ENCODE measurements at places on chromosomes 6 and 20.

DNA sequence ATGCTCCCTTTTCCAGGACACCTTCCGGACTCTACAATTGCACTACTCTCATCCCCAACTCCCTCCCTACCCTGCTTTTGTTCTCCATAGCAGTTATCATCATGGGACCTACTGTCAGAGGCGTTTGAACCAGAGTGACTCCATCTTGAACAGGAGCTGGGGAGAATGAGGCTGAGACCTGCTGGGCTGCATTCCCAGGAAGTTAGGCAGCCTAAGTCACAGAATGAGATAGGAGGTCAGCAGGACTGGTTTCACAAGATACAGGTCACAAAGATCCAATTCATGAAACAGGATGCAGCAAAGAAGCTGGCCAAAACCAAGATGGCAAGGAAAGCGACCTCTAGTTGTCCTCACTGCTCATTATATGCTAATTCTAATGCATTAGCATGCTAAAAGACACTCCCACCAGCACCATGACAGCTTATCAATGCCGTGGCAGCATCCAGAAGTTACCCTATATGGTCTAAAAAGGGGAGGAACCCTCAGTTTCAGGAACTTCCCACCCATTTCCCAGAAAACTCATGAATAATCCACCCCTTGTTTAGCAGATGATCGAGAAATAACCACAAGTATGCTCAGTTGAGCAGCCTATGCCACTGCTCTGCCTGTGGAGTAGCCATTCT, 15.6 kb downstream of the SLC13A3 start:
- no peak for DNase-seq
- no peaks in the 10 kb centered on the region for H3K4me1 ChIP-seq
- no peaks in the 10 kb centered on the region for H3K36me3 ChIP-seq
- H3K4me3 ChIP-seq: no peak overlapping the region
- H3K27ac ChIP-seq: no peak overlapping the region

GRCh38 chr6:89200706-89201215, 16.4 kb downstream of the GABRR1 start:
- H3K4me1 ChIP-seq: no peaks in the 10 kb centered on the region
- no peak for DNase-seq
- peaks cover 2% of the 10 kb centered on the region for H3K27me3 ChIP-seq
- no peak overlapping the region for H3K27ac ChIP-seq
- H3K4me3 ChIP-seq: no peak overlapping the region

DNA sequence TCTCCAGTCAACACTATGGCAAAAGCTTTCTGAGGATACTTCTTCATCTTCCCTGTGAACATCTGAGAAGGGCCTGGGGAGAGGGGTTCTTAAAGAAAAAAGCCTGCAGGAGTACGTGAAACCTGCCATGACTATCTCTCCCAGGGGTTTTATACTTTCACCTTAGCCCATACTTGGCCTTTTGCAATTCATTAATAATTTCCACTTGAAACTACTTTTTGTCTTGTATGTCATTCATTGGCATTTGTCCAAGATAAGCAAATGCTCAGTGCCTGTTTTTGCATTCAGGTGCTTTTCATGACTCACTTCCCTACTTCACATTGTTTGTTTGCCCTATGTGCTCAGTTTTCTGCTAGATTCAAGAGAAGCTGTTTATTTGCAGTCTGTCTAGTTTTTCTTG, 580.3 kb upstream of the GJE1 start:
- no peaks in the 10 kb centered on the region for H3K36me3 ChIP-seq
- peak overlapping the region; percentile 69 for H3K27ac ChIP-seq
- H3K27me3 ChIP-seq: no peaks in the 10 kb centered on the region
- peak; percentile 84 for DNase-seq
- no peak overlapping the region for H3K4me3 ChIP-seq
- H3K4me1 ChIP-seq: no peaks in the 10 kb centered on the region

DNA sequence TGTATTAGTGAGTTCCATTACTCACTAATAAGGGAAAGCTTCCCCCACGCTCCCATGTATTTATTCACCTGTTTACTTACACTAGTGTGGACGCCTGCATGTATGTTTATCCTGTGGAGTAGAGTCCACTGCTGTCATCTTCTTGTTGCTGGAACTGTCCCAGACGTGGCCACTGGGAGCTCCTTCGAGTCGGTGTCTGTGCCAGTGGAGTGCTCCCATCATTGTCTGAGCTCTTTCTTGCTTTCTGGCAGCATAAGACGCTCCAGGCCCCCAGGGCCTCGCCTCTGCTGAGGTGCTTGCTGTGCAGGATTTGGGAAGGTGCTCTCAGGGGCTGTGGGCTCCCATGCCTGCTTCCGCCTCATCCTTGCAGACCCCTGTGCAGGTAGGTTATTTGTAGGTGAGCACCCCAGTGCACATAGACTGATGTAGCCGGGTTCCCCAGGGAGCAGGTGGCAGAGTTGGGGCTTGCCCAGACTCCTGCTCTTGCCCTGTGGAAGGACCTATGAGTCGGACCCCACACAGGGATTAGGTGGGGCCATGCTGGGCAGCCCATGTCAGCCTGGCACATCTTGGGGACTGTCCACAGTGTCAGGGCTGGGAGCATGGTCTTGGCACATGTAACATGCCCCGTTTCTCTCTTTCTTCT, 16.6 kb downstream of the PHACTR3 start:
- H3K27ac ChIP-seq: no peak overlapping the region
- 0 out of 2 replicates have a peak, but pooled peaks cover 2% of the 10 kb centered on the region for H3K27me3 ChIP-seq
- no peaks in the 10 kb centered on the region for H3K36me3 ChIP-seq
- no peaks in the 10 kb centered on the region for H3K4me1 ChIP-seq

GRCh38 chr6:37788259-37788658, 31.3 kb upstream of the ZFAND3 start:
- no peaks in the 10 kb centered on the region for H3K27me3 ChIP-seq
- no peak overlapping the region for H3K4me3 ChIP-seq
- no peak overlapping the region for H3K27ac ChIP-seq
- DNase-seq: no peak
- no peaks in the 10 kb centered on the region for H3K36me3 ChIP-seq
- peaks cover 7% of the 10 kb centered on the region for H3K4me1 ChIP-seq

- 0 out of 2 replicates have a peak, but pooled peaks cover 2% of the 10 kb centered on the region for H3K27me3 ChIP-seq
- no peaks in the 10 kb centered on the region for H3K36me3 ChIP-seq
- H3K27ac ChIP-seq: no peak within 1 kb of the TSS
Observed at GRCh38 chr20:45701873-45702272, at the start of gene WFDC13. TSS of gene WFDC13 (plus strand) at chr20:45702038. CDS start at chr20:45702124, 86 bp downstream.

DNA sequence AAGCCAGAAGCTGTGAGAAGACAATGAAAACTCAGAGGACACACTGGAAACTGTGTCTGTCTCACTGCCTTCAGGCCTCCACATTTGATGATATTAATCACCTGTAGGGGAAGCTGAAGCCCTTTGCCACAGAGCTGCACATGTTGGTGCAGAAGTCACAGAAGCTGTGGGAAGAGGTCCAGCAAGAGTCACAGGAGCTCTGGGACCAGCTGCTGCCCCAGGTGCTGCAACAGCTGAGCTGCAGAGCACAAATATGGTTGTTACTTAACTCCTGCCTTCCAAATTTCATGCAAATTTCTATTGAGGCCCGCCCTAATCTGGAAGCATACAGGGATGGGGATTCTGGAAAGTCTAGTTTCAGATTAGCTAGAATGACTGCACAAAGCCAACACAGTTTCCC, 169.3 kb downstream of the OGFRL1 start:
- H3K27me3 ChIP-seq: no peaks in the 10 kb centered on the region
- no peaks in the 10 kb centered on the region for H3K36me3 ChIP-seq
- no peaks in the 10 kb centered on the region for H3K4me1 ChIP-seq
- no peak overlapping the region for H3K27ac ChIP-seq
- no peak overlapping the region for H3K4me3 ChIP-seq

DNA sequence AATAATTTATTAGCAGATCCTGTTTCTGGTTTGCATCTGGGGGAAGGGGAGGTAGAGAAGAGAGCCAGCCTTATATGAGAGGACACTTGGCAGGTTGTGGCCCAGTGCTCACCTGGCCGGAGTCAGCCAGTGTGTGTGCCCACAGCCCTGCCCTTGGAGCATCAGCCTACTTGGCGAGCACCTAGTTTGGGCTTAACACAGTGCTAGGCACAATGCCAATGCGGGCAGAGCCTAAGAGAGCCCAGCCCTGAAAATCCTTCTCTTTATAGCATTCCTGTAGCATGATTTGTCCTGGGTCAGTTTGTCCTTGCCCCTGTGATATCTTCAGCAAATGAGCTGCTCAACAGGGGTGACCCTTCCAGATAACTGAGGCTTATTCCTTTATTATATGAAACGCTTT, 73.0 kb downstream of the SLX4IP start:
- H3K4me3 ChIP-seq: no peak overlapping the region
- peaks cover 39% of the 10 kb centered on the region for H3K4me1 ChIP-seq

GRCh38 chr6:43491750-43492661, 14.6 kb downstream of the TJAP1 start:
- no peak overlapping the region for H3K4me3 ChIP-seq
- no peak overlapping the region for H3K27ac ChIP-seq
- H3K27me3 ChIP-seq: no peaks in the 10 kb centered on the region
- no peak for DNase-seq

DNA sequence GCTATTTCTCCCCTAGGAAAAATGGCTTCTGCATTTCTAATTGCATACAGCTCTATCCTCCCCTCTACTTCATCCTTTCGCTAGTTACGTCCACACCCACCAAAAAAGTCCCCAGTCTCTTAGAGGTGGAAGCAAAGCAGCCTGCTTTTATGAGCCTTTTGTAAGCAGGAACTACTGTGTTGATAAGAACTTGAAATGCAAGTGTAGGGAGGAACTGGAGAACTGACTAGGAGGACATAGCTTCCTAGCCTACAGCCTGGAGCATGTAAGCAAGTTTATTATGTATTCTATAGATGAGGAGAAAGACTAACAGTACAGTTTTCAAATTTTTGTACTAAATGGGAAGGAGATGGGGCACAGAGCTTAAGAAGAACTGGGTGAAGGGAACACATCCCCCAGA, 10.3 kb downstream of the ARHGAP18 start:
- H3K4me1 ChIP-seq: no peaks in the 10 kb centered on the region
- H3K4me3 ChIP-seq: no peak overlapping the region
- H3K27me3 ChIP-seq: no peaks in the 10 kb centered on the region
- H3K36me3 ChIP-seq: no peaks in the 10 kb centered on the region
- H3K27ac ChIP-seq: no peak overlapping the region

Data from Panc1 (cell line).